ENCODE measurements at places on chromosomes 11 and 22. TPM values are rescaled to one million over a fixed set of nuclear protein-coding genes. Genes with fewer than 3 reads are reported as not detected.
A peak's percentile ranks its signal among the peaks of the same experiment; 100 is the strongest.

DNA sequence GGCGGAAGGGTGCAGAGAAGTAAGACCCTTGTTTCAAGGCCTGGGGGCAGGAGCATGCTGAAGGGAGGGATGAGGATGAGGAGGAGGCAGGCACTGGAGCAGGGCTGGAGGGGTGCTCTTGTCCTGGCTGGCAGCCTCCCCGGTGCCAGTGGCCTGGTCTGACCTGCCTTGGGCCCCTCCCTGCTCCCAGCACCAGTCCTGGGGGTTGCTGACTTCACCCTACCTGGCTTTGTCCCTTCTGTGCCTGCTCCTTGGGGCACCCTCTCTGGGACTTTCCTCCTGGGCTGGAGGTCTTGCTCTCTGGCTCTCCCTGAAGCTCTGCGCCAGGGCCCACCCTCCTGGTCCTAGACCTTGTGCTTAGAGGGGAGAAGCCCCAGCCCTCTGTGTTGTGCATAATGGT lies 4.7 kb upstream of the FLRT1 start:
- DNase-seq: no peak

Gene FOLR2
- not detected for total RNA-seq

DNA sequence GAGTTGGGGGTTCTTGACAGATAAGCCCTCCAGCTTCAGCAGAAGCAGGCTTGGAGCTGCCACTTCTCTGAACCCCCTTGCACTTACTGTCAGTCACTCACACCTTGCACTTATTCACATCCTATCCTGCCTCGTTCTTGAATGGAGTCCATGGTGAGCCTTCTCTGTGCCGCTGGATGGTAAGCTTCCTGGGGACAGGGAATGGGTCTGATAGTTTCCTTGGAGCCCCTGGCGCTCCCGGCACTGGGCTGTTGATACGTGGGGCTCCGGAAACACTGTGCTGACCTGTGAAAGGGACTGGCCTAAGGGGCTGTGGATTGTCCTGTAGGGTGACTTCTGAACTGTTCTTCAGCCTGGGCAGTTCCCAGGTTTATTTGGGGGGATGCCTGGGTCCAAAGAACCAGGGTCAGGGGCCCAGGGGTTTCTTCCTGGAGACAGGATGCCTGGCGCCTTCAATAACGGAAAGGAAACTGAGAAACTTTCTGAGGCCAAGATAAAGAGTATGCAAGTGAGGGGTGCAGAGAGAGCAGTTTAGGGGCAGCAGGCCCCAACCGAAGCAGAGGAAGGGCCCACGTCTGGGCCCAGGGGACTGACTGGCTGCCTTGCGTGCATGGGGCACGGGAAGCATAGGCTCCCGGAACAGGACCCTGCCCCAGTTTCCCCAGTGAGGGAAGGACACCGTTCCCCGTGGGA lies 709 bp upstream of the ST3GAL4 start:
- no peak for DNase-seq

GRCh38 chr11:45254070-45254469 lies 32.1 kb downstream of the SYT13 start:
- no peak for DNase-seq

GRCh38 chr11:66857927-66858185 lies 992 bp downstream of the LRFN4 start:
- no peak for DNase-seq

Gene ZNF70
- total RNA-seq: 3.3 TPM

GRCh38 chr11:86760577-86760976 lies 39.8 kb upstream of the PRSS23 start:
- no peak for DNase-seq

GRCh38 chr11:46554213-46555147 lies 39.3 kb downstream of the AMBRA1 start:
- no peak for DNase-seq

GRCh38 chr11:61567286-61568061 lies 13.4 kb downstream of the SYT7 start:
- DNase-seq: peak; percentile 90

Gene CHST1
- total RNA-seq: 2.4 TPM

DNA sequence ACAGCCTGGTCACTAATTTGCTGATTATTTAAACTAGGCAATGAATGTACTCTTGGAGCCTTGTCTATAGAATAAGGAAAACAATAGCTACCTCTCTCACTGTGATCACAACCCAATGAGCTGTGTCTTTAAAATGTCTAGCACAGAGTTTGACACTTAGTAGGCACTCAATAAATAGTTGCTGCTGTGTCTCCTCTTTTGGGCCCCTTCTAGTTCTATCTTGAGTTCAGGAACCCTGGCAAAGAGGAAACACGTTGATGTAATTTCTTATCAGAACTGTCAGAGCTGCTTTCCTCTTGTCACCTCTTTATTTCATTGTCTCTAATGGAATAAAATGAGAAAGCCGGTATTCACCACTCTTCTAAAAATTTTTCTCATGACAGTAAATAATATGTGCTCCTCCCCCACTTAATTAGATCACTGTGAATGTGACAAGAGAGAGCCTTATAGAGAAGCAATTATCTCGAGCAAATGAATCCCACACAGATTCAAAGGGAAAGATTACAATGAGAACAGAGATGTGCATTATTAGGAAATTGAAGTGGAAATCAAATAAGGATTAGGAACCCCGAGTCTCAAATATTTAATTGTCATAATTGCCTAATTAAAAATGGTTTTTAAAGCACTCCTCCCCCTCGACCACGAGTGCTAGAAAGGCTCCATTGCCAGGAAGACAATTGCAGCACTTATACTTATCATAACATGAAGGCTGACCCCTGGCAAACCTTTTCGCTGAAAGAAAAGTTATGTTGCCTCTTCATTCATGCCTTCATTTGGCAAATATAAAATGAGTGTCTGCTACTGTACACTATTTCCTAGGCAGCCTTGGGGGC lies 175.0 kb upstream of the BDNF start:
- no peak for DNase-seq

- no peak for DNase-seq
These were observed 122.9 kb upstream of the NAV2 start for GRCh38 chr11:19589567-19590260.

Gene NNMT
- total RNA-seq: 0.53 TPM

Measured in WTC11 (cell line).